Stimulated activated CD8-positive, alpha-beta memory T cell treated with anti-CD3 and anti-CD28 coated beads, Interleukin-7, amount 100 ng/mL, for 24 hours (primary cell): ENCODE measurements at places on chromosomes 11 and 22.

DNA sequence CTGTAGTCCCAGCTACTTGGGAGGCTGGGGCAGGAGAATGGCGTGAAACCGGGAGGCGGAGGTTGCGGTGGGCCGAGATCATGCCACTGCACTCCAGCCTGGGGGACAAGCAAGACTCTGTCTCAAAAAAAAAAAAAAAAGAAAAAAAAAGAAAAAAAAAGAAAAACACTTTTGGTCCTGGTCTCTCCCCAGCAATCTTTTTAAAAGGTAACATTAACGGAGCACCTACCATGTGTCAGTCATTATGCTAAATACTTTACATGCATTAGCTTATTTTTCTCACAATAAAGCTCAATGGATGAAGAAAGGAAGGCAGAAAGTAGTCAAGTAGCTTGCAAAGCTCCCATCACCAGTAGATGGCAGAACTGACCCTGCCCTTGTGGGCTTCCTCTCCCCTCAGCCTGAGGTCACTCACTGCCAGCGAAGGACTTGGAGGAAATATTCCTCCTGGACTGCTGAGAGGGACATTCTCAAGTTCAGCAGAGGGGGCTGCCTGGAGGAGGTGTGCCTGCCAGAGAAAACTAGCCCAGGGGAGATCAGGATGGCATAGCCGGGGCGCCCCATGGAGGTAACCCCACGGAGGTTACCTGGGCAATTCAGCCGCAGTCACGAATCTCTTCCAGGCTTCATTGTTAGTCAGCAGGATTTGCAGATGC lies 15.5 kb downstream of the APOL3 start:
- DNase-seq = no peak

DNA sequence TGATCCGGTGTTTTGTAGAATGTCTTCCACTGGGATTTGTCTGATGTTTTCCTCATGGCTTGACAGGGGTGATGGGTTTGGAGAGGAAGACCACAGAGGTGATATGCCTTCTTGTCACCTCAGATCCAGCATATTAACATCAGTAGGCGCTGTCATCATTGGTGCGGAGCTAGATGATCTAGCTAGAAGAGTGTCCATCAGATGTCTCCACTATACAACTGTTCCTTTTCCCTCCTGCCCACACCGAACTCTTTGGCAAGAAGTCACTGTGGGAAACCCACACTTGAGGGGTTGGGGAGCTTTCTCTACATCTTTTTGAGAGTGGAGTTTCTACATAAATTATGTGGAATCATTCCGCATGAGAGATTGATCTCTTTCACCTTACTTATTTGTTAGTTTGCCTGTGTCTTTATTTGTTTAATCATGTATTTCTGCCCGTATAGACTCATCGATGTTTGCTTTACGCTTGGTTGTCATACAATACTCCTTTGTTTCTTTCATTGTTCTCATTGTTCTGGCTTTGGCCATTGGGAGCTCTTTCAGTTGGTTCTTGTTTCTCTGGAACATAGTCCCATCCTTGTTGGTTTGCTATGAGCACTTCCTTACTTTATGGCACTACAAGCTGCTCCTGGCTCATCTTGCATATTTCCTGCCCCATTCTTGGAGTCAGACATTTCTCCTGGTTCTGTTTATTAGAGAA lies 1420.3 kb downstream of the BRD1 start:
- DNase-seq = no peak

- no peak for DNase-seq
These were observed 397.0 kb upstream of the ISX start for GRCh38 chr22:34669001-34669400.

- no peak for DNase-seq
These were observed 46.2 kb downstream of the P4HA3 start for GRCh38 chr11:74265256-74265655.

DNA sequence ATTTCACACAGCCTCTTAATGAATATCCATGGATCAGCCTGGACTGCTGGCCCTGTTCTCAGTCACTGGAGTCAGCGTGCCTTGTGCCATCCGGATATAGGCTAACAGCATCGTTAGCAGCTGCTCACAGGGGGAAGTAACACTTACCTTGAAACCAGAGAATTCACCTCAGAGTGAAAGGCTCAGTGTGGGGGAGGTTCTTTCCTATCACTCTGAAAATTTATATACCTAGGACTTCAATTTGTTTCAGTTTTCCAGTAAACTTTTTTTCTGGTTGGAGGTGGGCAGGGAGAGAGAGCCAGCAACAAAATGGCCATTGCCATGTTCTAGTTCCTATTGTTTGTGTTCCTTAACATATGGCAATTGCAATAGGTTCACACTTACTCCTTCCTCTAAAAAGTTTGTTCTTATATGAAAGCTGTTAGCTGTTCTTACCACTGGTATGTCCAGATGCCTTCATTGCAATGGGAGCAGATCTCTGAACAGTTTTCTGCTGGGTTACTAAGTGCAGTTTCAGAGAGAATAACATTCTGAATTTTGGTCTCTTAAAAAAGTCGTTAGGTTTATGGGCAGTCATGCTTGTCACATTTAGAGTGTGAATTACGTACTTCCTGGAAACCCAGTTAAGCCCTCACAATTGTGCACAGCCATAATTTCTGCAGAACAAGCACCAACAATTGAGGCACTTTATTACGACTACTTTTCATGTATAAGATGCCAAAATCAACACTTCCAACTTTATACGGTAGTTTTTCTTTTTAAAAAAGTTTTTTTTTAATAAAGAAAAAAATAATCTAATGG lies 247.6 kb downstream of the CADM1 start:
- DNase-seq = no peak

DNA sequence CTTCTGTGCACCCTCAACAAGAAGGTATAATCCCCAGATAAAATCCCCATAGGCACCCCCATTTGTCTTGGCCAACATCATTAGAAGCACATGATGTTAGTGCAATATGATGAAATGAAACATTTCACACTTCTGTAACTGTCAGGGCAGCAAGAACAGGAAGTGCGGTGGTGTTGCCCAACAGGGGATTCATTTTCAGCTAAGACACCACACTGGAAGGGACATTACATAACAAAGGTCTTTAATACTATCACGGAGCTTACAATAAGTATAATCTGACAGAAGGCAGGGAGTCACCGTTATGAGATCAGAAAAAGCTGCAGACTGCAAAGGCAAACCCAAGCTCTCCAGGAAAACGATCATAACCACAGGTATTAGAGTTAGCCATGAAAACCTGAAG lies 2.0 kb downstream of the OR52W1 start:
- DNase-seq = no peak

- DNase-seq = no peak
These were observed 34.2 kb downstream of the IL18 start for GRCh38 chr11:112129656-112130055.

GRCh38 chr11:94141511-94142307 lies 13.1 kb downstream of the PANX1 start:
- DNase-seq = no peak

- no peak for DNase-seq
These were observed 211.1 kb upstream of the CADM1 start for GRCh38 chr11:115715251-115715770.

GRCh38 chr11:73361953-73362776 lies 14.0 kb upstream of the RELT start:
- DNase-seq = no peak

GRCh38 chr11:66195867-66196266 lies 72.6 kb upstream of the RAB1B start:
- DNase-seq = no peak

- DNase-seq = no peak
These were observed 811 bp upstream of the P2RY2 start for GRCh38 chr11:73217131-73217809.

DNA sequence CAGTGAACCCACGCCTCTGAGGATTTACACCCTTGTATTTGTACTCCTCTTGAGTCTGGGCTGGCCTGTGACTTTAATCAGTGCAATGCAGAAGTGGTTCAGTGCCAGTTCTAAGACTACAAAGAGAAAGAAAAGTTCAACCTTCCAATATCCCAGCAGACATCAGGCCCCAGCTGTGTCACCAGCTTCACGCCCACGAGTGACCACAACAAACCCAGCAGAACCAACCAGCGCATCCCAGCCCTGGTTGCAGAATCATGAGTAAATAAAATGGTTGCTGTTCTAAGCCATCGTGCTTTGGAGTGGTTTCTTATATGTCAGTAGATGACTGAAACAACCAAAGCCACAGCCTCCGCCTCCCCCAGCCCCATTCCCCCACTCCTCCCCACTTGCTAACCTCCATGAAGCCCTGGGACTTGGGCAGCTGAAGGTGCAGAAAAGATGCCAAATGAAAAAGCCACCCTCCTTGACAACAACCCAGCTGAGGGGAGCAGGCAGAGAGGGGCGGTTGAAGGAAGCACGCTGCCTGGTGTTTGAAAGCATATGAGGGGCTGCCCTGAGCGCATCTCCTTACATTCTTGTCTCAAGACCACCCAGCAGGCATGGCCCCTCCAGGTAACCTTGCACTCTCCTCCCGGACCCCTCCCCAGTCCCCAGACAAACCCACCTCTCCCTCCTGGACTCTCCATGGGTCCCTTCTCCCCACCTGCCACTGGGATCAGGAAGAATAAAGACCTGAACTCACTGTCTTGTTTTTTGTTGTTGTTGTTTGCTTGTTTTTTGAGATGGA lies 20.9 kb downstream of the TSKU start:
- peak; percentile 39 for DNase-seq

GRCh38 chr11:4695442-4695841 lies 2.2 kb downstream of the OR51E2 start:
- no peak for DNase-seq

- DNase-seq = no peak
These were observed 15.5 kb downstream of the LARGE2 start for GRCh38 chr11:45937916-45938315.

GRCh38 chr22:19873138-19873959 lies 18.7 kb upstream of the GNB1L start:
- no peak for DNase-seq

DNA sequence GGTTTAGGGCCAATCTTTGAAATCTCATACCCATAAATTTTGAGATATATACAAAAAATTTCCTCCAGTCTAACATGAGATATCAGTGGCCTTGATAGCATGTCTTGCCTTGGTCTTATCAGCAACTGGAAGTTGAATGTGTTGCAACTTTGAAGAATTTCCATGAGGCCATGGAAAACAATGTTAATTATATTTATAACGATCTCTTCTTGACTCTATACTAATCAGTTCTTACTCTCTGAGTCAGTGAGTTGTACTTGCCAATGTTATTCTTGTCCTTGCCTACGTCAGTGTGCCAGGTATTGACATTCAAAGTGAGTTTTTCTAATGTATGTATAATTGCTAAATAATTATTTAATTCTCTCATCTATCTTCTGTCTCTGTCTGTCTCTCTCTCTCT lies 535.1 kb downstream of the KCNA4 start:
- no peak for DNase-seq

DNA sequence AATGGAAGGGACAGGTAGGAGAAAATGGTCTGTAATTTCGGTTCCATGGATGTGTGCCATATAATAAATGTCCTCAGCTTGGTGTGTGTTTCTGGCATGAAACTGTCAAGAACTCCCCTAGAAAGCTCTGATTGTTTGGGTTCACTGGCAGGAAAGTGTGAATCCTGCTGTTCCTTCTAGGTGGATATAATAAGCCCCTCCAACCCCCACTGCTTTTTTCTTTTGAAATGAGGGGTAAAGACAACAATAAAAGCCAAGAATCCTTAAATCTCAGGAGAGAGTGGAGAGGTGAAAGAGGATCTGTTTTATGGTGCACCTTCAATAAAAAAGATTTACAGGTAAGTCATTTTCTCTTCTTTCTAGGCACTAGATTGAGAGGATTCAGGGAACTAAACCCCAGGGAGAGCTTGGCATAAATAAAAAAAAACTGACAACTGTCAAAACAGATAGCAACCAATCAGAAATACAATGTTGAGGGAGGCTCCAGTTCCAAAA lies 74.9 kb downstream of the CACNG2 start:
- no peak for DNase-seq

DNA sequence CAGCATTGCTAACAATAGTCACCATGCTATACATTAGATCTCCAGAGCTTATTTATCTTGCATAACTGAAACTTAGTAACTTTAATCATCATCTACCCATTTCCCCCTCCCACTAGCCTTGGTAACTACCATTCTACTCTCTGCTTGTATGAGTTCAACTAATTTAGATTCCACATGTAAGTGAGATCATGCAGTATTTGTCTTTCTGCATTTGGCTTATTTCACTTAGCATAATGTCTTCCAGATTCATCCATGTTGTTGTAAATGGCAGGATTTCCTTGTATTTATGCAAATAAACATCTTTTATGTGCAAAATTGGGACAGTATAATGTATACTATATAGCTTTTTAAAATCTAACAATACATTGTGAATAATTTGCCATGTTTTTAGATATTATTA lies 66.0 kb upstream of the ZBED5 start:
- no peak for DNase-seq

DNA sequence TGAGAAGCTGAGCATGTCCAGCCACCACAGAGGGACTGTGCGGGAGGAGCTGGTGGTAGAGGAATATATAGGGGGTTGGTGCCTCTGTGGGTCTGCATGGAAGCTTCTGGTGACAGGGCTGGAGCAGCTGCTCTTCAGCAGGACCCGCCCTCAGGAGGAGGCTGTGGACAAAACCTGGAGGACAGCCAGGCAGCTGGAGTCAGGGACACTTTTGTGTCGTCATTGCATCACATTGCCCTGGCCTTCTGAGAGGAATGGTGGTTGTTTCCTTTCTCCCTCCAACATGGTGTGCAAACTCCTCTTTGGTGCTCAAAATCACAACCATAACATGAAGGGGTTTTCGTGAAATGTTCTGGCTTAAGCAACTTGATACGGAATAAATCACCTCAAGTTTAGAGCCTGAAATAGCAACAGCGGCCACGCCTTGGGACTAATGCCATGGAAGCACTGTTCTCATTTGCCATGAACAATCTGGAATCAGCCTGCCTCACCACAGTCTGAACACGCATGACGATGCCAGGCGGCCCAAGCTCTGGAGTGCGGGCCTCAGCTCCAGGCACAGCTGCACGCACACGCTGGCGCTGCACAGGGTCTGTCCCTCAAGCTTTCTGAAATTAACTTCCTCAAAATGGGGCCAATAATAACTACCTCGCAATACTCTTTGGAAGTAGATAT lies 17.1 kb upstream of the CSRP3 start:
- no peak for DNase-seq

- no peak for DNase-seq
These were observed 635 bp downstream of the SCARF2 start for GRCh38 chr22:20436768-20437612.

GRCh38 chr22:46894081-46894671 lies 131.7 kb downstream of the TBC1D22A start:
- DNase-seq = no peak

DNA sequence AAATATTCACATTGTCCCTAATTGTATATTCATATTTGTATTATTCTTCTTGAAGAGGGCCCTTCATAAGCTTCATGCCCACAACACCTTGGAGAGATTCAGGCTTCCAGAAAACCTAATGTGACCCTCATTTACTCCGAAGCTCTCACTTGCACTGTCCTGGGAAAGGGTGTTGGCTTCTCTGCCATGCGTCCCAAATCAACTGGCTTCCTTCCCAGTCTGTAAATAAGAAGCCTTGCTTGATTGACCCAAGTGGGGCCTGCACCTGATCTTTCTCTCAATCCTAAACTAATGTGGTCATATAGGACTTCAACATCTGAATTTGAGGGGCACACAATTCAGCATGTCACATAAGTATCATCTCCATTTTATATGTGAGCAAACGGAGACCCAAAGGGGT lies 40.5 kb upstream of the ZBTB16 start:
- no peak for DNase-seq
